ENCODE measurements at places on chromosomes 2 and 18.

- DNase-seq: no peak
These were observed 98.1 kb downstream of the SP3 start for GRCh38 chr2:173866874-173867618.

GRCh38 chr2:150903461-150903860, 358.2 kb downstream of the RBM43 start:
- no peak for DNase-seq

- DNase-seq: no peak
These were observed 998 bp upstream of the SLC66A3 start for GRCh38 chr2:11154016-11154922.

DNA sequence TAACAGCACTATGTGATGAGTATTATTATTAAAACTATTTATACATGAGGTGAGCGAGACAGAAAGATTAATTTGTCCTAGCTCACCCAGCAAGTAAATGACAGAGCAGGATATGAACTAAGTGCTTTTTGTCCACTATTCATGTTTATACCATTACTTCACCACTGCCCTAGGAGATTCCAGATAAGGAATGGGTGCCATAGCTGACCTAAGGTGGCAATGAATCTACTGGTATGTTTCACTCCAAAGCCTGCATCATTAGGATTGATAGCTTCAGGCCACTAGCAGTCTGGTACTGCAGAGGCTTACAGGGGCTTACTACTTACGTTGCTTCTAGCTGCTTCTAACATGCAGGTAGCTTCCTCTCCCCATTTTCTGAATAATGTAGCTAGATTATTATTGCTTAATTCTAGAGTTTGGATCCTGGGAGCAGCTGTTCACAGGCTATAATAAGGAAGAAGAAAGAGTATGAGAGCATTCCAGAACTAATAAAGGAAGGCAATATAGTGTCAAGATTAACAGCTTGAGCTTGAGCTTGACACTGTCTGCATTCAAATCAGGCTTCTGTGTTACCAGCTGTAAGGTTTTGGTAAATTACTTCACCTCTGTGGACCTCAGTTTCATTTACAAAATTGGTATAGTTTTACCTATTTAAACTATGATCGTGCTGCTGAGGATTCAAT, 153.7 kb downstream of the GALNT3 start:
- no peak for DNase-seq

DNA sequence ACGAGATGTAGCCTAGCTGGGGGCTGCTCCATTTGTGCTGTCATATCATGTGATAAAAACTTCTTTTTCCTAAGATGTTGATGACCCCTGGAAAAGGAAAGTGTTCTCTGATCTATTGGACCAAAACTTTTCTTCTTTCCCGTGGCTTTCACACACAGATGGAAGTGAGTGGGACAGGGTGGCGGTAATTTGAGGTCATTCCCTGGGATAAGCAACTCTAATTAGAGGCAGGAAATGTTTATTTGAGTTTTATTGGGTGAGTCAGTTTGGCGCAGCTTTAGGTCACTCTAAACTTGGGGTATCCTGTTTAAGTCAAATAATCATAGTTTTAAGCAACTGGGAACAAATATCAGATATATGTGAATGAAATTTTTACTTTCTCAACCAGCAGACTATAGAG, 221.0 kb upstream of the EPAS1 start:
- no peak for DNase-seq

GRCh38 chr2:224909885-224910573, 132.2 kb downstream of the DOCK10 start:
- DNase-seq: no peak

GRCh38 chr2:41900101-41900577, 147.7 kb upstream of the PKDCC start:
- no peak for DNase-seq

DNA sequence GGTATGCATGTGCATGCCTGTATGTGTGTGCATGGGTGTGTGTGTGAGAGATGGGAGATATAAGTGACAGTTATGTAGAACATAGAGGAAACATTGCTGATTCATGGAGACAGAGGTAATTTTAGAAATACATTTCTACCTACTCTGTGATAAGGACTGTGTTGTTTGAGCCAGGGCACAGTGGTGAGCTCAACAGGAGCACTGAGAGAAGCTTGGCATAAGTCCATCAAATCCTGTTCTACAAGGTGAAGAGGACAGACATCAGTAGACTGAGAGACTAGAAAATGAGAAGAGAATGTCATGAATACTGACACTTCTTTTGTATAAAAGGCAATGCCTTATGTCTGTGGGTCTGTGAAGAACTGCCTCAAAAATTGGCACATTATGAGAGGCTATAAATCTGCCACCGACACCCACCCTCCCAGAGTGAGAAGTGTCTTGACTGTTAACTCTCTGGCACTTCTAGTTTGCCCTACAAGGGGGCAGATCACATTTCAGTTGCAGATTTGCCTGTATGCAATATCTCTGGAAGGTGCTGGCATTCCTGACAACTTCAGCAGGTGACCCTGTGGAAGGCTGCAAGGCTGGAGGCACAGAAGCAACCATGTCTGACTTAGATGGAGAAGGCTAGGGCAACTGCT, 962.3 kb upstream of the NRXN1 start:
- DNase-seq: no peak

DNA sequence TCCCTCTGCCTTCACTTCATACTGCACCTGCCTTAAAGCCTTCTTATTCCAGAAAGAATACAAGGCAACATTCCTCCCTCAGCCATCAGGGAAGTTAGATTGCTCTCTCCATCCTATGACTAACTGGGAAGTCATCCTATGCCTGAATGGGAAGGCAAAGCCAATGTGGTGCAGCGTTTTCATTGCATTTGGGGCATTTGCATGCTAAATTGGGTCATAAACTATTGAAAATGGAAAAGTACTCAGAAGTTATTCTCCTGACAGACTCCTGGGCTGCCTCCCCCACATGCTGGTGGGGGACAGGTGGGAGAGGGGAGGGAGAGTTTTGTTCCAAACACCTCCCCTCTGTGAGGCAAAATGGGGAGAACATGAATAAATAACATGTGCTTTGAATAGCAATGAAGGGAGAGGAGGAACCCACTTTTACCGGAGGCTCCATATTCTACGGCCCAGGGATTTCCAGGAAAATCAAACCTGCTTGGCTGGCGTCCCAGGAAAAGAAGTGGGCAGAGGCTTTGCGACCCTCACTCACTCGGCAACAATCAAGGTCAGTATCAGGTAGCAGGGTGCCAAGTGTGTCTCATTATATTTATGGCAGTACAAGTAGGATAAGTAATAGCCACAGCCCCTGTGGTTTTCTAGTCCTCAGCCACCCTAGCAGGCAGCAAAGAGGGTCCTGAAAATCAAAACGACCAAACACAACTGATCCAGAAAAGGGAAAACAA, 84.1 kb downstream of the BOD1L2 start:
- DNase-seq: no peak

DNA sequence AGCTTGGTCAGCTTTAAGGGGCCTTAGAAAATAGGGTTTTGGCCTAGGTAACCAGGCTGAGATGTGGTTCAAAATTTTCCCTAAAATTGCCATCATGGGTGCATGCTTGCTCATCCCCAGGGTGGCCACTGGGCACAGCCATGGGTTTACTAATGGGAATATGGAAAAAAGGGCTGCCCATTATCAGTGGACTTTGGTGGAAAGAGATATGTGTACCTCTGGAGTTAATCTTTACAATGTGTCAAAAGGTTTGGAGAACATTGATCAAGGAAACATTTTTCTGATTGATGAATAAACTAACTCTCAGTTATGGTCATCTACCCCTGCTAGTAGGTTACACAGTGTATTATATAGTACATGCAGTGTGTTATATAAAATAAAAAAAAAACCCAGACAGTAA, 13.1 kb downstream of the KDM3A start:
- DNase-seq: no peak

- DNase-seq: no peak
These were observed 55.6 kb downstream of the ANKRD44 start for GRCh38 chr2:197254776-197255530.

- DNase-seq: no peak
These were observed 12.8 kb upstream of the TTN start for GRCh38 chr2:178819992-178820391.

GRCh38 chr2:162798407-162798806, 40.2 kb downstream of the KCNH7 start:
- no peak for DNase-seq

DNA sequence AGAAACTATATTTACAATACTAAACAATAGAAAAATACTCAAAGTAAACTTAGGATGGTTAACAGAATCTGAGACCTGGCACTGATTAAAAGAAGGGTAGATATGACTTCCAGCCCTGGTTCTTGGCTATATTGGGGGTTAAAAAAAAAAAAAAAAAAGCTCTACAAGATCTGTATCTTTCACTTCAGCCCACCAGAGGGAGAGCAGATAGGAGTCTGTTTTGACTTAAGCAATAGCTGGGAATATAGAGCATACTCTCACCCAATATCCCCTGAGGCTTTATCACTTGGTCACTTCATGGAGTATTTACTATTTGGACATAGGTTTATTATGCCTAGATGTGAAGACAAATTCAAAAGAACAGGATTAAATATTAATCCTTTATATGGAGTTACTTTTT, 598.9 kb upstream of the LINC00305 start:
- no peak for DNase-seq

DNA sequence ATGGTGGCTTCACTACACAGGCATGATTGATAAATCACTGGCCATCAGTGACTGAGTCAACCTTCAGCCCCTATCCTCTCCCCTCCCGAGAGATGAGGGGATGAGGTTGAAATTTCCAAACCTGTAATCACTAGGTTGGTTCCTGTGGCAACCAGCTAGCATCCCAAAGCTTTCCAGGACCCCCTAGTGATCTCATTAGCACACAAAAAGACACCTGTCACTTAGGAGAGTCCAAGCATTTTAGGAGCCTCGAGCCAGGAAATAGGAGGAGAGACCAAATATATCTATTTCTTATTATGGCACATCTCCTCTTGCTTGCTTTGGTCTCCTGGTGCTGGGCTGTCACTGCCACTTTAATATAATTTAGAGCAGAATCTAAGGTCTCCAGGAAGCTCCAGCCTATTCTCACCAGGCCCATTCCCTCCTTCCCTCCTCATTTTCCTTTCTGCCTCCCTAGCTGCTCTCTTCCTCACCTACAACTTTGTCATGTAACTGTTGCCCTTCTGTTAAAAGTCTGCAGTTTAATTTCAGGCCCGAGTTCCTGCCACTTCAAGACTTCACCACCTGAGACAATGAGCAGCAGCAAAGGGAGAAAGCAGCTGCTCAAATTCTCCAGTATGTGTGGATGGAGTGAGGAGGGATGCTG, 33.2 kb upstream of the NAB1 start:
- no peak for DNase-seq

DNA sequence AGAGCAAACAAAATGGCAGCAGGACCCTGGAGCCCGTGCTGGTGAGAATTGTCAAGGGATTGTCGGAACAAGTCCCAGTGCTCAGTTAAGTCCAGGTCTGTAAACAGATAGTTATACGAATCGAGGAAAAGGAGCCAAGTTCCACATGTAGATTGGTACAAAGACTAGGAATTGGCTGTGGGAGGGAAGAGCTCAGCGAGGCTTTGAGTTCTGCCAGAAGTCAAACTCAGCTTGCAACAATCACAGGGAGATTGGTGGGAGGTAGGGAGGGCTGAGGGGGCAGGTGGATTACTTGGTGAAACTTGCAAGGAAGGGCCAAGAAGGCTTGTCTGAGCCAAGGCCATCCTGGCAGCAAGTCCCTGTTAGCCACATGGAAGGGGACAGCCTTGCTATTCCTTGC, 217.8 kb upstream of the ARL4C start:
- DNase-seq: no peak

- DNase-seq: no peak
These were observed 25.1 kb upstream of the MRO start for GRCh38 chr18:50844960-50845359.

GRCh38 chr2:74037379-74037860, 52.7 kb downstream of the TET3 start:
- no peak for DNase-seq

GRCh38 chr2:71347517-71347916, 15.9 kb downstream of the ZNF638 start:
- DNase-seq: peak; percentile 14
